ENCODE measurements at places on chromosomes 13 and 19.
A peak's percentile ranks its signal among the peaks of the same experiment; 100 is the strongest.

DNA sequence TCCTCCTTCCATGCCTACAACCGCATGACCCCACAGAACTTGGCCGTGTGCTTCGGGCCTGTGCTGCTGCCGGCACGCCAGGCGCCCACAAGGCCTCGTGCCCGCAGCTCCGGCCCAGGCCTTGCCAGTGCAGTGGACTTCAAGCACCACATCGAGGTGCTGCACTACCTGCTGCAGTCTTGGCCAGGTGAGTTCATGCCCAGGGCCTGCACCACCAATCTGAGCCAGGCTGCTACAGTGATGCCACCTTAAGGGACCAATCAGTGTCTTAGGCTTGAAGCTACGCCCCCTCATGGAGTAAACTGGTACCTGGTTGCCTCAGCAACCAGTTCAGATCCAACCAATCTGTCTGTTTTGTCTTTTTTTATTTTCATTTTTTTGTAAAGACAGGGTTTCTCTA, 5.2 kb downstream of the SYDE1 start:
- DNase-seq, result no peak

- no peak for DNase-seq
These were observed 1.1 kb downstream of the COMP start for GRCh38 chr19:18789883-18790565.

DNA sequence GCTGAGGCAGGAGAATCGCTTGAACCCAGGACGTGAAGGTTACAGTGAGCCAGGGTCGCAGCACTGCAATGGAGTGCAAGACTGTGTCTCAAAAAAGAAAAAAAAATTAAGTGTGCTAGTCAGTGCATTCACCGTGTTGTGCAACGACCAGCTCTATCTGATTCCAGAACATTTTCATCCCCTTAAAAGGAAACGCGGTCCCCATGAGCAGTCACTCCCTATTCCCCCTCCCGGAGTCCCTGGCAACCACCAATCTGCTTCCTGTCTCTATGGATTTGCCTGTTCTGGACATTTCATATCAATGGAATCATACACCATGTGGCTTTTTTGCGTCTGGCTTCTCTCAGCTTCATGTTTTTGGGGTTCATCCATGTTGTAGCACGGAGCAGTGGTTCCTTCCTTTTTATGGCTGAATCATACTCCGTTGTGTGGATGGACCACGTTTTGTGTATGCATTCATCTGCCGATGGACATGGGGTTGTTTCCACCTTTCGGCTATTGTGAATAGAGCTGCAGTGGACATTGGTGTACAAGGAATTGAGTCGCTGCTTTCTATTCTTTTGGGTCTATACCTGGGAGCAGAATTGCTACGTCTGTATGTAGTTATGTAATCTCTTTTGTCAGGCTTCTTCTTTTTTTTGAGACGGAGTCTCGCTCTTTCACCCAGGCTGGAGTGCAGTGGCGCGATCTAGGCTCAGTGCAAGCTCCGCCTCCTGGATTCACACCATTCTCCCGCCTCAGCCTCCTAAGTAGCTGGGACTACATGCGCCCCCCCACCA, 19.8 kb downstream of the MYO9B start:
- no peak for DNase-seq

GRCh38 chr13:74090397-74090796, 43.8 kb downstream of the KLF12 start:
- no peak for DNase-seq

DNA sequence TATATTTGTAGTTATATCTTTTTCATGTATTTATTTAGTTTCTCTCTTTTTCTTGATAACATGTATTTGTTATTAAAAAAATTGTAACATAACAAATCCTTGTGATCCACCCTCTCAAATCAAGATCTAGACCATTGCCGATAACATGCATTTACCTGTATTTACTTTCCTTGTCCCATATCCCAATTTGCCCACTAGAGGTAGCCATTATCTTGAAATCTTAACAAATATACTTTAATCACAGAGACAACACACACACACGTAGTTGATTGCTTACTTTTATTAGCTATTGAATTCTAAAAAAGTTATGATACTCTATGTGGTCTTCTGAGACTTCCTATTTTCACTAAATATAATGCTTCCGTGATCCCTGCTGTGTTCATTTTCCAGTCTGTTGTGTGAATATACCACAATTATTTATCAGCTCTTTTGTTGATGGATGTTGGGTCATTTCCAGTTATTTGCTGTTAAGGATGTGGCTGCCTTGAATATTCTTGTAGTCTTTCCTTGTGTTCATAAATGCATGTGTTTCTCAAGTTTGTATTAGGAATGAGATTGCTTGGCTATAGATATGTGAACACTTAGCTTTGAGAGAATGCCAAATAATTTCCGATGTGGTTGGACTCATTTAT, 31.3 kb upstream of the ZMYM2 start:
- DNase-seq, result no peak

DNA sequence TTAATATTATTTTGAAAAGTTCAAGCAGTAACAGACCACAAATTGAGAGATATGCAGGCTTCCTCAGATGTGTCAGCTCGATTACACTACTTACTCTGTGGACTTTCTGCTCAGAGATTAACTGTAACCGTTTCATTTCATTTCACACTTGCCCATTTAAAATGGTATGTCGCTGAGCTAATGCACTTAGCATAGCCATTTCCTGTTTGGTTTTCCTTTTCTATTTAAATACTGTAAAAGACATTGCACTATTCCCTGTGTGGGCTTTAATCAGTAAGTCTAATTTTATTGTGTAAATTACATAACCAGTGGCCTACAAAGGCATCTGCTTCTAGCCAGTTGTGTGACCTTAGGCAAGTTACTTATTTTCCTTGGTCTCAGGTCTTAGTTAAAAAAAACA, 237.6 kb downstream of the LACC1 start:
- DNase-seq, result no peak

GRCh38 chr19:13260883-13261653, 110.9 kb downstream of the IER2 start:
- no peak for DNase-seq

GRCh38 chr19:52665529-52665928, 27.4 kb upstream of the ZNF83 start:
- no peak for DNase-seq

GRCh38 chr19:45428384-45429231, 4.9 kb upstream of the ERCC1 start:
- DNase-seq, result peak; percentile 62
